SK-N-DZ (cell line): ENCODE measurements at places on chromosomes 1 and 21.
A peak's percentile ranks its signal among the peaks of the same experiment; 100 is the strongest.

GRCh38 chr1:55522982-55523381, 307.8 kb upstream of the USP24 start:
- no peak for DNase-seq

GRCh38 chr1:209073879-209074278, 509.6 kb upstream of the CAMK1G start:
- DNase-seq: no peak

DNA sequence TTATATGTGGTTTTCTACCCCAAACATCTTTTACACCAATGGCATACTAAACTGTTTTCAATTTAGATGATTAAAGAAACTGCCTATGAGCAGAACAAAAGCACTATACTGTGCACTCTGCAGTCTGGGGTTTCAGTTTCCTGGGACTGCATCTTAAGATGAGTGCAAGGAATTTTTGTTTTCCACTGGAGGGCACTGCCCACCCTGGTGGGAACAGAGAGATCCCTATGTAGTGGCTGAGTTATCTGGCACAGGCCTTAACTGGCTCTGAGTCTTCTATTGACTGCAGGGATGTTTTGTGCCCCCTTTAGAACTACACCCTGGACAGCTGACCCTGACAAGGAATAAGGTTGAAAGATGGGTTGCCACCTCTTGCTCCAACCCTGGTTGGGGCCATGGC, 12.0 kb downstream of the PROK1 start:
- DNase-seq: no peak

- DNase-seq: no peak
These were observed 771.1 kb upstream of the ADGRL4 start for GRCh38 chr1:79777481-79778219.

DNA sequence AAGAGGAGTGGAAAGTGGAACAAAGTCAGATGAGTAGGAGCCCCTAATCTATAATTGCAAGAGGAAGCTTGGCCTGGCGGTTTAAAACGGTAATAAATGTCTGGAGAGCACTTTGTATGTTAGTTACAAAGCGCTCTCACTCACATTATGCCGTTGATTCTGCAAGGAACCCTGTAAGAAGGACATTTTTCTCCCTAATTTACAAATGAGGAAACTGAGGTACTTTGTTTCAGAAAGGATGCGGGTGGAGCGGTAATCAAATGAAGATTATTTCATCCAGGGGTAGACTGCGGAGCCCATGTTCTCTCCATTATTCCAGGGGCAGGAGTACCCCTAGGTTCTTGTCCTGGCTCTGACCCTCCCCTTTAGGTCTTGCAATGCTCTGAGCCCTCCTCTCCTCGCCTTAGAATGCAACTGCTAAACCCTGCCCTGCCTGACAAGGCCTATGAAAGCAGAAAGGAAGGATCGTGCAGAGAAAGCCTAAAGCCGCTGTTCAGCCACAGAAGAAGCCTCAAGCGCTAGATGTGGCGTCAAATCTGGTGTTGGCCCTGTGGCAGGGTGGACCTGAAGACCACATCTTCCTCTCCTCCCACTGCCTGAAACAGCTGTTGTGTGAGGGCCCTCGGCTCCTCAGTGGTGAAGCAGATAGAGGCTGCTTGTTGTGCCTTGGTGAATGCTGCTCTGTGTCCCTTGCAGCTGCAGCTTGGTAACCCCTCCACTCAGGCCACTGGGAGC, 588 bp upstream of the PACC1 start:
- DNase-seq: no peak

GRCh38 chr1:191099696-191100095, 622.0 kb upstream of the BRINP3 start:
- no peak for DNase-seq

DNA sequence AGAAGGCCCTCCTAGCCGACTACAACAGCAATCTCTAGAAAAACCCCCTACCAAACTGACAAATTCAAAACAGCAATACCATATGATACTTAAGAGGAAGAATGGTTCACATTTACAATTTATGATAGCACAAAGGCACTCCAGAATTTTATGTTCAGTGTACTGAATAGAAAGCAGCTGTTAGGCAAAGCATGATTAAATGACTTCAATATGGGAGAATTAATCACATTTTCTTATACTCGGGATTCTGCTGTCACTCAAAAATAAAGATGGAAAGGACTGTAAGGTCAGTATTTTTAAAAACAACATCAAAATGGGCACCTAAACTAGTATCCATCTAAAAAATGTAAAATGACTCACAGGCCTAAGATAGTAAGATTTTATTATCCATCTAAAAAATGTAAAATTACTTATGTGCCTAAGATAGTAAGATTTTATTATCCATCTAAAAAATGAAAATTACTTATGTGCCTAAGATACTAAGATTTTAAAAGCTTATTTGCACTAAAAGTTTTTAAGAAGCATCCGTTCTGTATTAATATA, 198.5 kb downstream of the SMYD3 start:
- no peak for DNase-seq

- DNase-seq: no peak
These were observed 7.2 kb downstream of the MKNK1 start for GRCh38 chr1:46596846-46597245.

- no peak for DNase-seq
These were observed 105.8 kb downstream of the SMYD2 start for GRCh38 chr1:214386747-214387146.

GRCh38 chr1:35500439-35500838, 56.8 kb downstream of the KIAA0319L start:
- DNase-seq: no peak

- DNase-seq: peak; percentile 13
These were observed 91.5 kb upstream of the GCLM start for GRCh38 chr1:94000510-94001282.

DNA sequence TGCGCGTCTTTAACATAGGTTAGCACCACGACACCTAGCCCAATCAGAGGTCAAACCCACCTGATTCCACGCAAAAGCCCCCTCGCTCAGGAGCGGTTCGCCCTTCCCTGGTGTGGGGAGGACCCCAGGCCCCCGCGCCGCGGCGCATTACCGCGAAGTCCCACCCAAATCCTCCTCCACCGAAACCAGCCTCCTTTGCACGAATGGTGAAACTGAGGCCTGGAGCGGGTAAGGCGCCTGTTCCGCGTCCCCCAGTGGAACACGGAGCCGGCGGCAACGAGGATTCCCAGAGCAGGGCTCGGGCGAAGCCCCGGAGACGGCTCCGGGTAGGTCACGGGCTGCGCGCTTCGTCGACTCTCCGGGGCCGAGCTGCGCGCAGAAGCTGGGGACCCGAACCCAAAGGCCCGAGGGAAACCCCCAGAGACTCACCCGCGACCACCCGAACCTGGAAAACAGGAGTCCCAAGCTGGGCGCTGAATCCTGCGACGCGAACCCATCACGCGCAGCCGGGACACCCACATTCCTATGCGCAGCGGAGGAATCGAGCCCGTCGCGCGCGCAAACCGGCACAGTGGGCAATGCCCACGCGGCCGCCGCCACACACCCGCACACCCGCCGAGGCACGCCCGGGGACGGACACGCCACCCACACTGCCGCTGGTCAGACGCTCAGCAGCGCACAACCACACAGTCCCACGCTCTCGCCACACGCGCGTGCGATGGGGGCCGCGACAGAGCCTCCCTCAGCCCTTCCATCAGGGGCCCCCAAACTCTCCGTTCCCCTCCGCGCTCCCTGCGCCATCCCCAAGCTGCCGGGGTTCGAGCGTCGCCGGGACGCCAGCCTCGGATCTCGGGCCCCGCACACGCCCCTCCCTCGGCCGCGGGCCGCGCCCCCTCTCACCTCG, 507 bp downstream of the GLIS1 start:
- no peak for DNase-seq

DNA sequence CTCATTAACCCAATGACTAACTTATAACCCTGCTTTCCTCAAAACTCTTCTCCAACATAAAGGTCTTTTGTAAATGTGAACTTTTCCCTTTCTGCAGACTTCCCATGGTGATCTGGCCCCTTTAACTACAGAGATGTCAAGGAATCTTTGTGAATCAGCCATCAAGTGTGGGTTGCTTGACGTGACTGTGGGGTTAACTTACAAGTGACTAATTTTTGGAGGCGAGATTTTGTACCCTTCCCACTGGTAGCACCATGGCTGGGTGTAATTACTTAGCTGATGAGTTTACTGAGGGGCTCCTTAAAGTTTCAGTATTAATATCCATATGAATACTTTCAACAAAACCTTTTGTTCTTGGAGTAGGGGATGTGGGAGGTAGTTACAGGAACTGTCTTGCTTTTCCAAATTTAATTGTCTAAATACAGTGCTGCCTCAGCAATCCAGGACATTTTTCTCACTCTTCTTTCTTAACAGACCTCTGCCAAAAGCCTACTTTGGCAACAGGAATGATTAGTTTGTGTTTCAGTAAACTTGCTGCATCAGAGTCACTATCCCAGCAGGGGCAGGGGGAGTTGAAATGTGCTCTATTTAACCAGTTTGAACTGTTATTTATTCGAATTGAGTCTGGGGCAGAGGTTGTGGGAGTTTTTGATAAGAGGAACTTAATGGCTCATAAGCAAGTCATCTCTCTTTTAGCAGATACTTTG, 217.3 kb upstream of the FGGY start:
- no peak for DNase-seq

- no peak for DNase-seq
These were observed 211.0 kb downstream of the PATJ start for GRCh38 chr1:61953076-61953789.

DNA sequence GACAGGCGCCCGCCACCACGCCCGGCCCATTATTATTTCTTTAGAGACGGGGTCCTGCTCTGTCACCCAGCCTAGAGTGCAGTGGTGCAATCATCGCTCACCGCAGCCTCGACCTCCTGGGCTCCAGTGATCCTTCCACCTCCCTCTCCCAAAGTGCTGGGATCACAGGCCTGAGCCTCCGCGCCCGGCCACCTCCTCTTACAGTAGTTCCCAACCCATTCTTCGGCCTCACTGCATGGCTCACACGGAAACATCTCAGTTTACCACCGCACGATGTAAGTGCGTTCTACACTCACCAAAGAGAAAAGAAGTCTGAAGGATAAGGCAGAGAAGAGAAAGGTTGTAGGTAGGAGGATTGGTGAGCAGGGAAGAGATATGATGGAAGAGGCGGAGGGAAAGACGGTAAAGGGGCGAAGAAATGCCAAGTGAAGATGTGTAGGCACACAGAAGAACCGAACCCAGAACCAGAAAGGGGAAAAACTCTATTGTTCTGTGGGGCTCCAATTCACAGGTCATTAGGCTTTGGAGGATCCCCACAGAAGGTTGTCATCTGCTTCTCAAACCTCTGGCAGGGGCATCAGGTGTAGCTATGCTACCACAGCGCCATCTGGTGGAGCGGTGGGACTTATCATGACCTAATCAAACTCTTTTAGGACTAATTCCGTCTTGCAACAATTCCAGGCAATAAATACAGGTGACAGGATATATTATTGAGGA, 504.2 kb downstream of the SMYD3 start:
- peak; percentile 87 for DNase-seq

- no peak for DNase-seq
These were observed 42.4 kb upstream of the TACSTD2 start for GRCh38 chr1:58619286-58620054.

- no peak for DNase-seq
These were observed 58.1 kb downstream of the RPAP2 start for GRCh38 chr1:92356956-92357355.

- DNase-seq: no peak
These were observed 38.9 kb upstream of the UTS2 start for GRCh38 chr1:7891804-7892203.

DNA sequence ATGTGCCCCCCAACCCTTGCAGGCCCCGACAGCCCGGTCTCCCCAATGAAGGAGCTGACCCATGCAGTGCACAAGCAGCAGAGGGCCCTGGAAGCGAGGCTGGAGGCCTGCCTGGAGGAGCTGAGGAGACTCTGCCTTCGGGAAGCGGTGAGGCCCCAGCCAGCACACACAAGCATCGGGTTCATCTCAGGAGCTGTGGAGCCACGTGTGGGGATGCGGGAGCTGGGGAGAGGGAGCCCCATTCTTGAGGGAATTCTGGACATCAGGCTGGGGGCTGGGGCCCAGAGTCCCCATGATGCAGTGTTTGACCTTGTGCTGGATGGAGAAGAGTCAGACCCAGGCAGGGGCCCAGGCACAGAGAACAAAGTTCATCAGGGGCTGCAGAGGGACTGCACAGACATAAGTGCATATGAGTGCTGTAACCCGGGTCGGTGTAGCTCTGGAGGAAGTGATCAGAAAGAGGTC, 4.8 kb downstream of the INAVA start:
- no peak for DNase-seq
